ENCODE measurements at places on chromosomes 3 and 15. TPM values are rescaled to one million over a fixed set of nuclear protein-coding genes. Genes with fewer than 3 reads are reported as not detected.

DNA sequence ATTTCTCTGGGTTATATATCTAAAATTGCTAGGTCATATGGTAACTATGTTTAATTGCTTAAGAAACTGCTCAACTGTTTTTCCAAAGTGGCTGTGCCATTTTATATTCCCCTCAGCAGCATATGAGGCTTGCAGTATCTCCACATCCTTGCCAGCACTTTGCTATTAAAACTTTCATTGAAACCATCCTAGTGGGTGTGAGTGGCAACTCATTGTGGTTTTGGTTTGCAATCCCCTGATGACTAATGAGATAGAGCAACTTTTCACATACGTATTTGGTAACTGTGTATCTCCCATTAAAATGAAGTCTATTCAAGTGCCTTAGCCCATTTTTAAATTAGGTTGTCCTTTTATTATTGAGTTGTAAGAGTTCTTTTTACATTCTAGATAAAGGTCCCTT lies 17.3 kb downstream of the KPNA1 start:
- DNase-seq, result no peak

B3GNT5 gene
- 5.9 TPM for total RNA-seq

TEX55 gene
- 158 TPM for total RNA-seq

GOLGA8H gene
- 13.1 TPM for total RNA-seq

DNA sequence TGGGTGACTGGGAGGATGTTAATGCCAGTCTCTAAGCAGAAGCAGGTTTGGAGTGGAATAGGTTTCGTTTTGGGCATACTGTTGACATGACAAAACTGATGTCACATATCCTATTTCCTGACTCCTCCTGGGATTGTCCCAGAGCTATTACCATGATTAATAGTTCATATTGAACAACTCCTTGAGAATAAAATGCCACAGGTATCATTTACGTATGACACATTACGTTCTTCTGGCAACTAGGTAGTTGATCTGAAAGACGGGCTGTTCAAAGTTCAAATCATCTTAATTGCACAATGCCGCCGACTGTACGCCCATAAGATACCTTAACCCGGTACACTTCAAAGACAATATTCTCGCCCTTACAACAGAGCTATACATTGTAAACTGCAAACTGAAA lies 1.4 kb upstream of the RAB5A start:
- DNase-seq, result no peak

DNA sequence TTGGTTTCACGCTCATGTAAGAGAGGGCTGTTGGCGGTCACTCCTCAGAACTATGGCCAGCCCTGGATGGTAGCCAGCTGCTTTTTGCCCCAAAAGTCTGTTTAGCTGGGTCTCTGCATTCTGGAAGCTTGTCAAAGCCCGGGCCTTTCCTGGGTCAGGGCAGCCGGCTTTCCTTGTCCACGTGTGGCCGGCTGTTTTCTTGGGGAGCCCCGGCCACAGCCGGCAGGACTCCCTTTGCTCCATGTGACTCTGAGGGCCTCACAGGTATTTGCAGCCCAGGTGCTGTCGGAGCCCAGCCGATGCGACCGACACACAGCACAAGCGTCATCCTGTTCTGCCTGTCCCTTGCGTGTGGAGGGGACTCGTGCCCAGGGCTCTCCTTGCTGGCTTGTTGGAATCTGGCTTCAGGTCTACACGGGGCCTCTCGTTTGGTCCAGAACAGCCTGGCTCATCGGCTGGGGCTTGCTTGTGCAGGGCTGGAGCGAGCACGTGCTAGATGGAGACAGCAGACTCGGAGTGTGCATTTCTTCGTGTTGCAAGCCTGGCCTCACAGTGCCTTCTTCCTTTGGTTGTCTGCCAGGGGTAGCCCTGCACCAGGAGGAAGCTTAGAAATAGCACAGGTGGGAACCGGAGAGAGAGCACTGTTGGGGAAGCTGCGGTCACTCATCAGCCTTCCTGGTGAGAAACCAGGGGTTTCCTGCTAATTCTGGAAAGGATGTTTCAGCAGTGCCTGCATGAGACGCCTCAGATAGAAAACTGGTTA lies 51.5 kb downstream of the PGPEP1L start:
- no peak for DNase-seq

GRCh38 chr15:58258501-58259292 lies 120.5 kb downstream of the AQP9 start:
- DNase-seq, result no peak

Measured in testis (tissue), 5 donors.